ENCODE measurements at places on chromosomes 5 and 9.

DNA sequence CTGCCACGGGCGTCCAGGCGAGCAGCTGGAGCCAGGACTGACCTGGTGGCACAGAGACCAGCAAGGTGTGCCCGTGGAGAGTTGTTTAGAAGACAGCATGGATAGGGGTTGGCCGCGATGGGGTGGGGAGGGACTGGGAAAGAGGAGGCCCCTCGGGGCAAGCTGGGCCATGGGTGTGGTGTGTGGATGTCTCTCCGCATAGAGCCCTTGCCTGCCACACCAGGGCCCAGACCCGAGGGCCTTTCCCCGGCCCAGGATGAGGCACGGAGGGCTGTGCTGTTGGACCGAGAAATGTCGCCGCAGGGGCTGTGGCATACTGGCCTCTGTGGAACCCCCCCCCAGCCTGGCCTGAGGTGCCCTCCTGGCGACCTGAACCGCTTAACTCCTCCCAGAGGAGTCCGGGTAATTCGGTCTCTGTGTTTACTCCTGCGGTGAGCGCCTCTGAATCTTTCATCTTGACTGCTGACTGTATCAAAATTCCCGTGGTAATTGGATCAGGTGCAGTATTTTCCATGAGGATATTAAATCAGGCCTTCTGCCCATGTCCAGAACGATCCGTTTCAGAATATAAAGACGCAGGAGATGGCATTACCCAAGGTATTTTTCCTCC lies 22.5 kb upstream of the LAMC3 start:
- no peak for DNase-seq

- peak; percentile 92 for DNase-seq
Observed at GRCh38 chr5:82174128-82174918, 103.8 kb downstream of the RPS23 start.

DNA sequence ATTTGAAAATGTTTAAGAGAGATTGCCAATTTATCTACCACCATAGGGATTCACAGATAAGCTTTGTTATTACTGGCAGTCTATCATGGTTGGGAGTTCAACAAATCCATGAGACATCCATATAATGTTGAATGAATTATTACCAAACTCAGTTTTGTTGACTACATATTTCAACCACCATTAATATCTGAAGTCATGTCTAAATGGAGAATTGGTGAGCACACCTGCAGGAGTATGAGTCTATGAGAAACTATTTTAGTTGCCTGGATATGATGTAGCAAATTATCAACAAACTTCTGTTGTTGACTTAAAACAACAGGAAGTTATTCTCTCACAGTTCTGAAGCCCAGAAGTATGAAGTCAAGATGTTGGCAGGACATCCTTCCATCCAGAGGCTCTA lies 126.8 kb upstream of the FBXL7 start:
- DNase-seq: no peak

GRCh38 chr5:80870442-80870841 lies 89.7 kb upstream of the RASGRF2 start:
- peak; percentile 10 for DNase-seq

DNA sequence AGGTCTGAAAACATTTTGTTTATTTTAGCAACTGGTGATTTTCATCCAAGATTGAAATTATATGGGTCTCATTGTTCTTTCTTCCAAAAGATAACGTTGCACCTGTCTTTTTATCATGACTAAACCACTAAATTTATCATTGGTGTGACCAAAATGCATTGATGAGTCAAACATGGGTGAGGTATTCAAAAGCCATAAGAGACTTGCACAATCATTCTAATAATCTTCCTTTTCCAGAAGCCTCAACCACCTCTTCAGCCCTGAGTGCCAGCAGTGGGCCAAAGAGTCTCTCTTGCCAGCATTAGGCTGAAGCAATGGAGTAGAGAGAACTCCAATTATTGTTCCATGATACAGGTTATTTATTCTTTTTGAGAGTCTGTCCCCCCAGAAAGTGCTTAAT lies 198.9 kb downstream of the LURAP1L start:
- DNase-seq: no peak

DNA sequence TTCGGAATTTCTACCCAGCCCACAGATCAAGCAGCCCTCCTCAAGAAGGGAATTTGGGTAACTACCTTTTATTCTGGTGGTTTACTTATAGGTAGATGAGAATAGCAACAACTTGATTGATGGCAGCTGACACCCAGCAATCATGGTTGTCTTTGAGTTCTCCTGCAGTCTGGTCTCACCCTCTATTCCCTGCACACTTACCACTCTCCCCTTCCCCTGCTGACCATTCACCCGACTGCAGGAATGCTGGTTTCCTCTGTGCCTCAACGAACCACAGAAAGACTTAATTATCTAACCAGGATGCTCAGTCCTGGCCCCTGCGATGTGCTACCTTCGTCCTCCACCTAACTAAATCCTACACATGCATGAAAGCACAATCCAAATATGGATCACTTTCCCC lies 243.0 kb downstream of the RFK start:
- no peak for DNase-seq

DNA sequence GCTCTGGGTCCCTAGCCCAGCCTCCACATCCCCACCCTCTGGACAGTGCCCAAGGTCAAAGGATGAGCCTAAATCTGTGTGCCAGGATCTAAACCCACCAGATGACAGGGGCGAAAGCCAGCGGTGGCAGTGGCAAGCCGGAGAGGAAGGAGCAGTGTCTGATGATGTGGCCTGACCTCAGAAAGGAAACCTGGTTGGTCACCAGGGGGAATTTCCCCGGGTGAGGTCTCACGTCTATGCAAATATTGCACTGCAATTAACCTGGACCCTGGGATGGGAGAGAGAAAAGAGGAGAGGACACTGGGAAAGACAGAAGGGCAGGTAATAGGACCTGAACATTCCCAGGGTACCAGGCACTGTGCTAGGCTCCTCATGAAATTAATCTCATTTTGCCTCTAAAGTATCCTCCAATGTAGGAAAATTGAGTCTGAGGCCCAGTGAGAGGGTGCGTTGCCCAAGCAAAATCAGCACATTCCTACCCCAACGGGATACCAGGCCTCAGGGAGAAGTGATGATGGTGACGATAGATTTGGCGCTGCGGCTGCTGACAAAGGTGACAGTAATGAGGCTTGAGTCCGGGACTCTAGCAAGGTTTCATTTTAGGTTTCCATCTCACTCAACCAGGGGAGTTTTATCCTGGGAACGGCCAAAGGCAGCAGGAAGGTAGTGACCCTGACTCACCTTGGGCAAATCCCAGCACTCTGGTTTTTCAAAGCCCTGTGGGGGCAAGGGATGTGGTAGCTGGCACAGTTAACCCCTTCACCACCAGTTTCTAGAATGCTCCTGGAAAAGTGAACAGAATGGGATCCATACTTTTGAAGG lies 13.4 kb upstream of the TNIP1 start:
- no peak for DNase-seq

- DNase-seq: peak; percentile 32
Observed at GRCh38 chr9:15370466-15371447, 51.9 kb upstream of the SNAPC3 start.

GRCh38 chr5:53994148-53994547 lies 316.2 kb downstream of the ARL15 start:
- no peak for DNase-seq

- no peak for DNase-seq
Observed at GRCh38 chr5:138985256-138985655, 110.1 kb upstream of the LRRTM2 start.

DNA sequence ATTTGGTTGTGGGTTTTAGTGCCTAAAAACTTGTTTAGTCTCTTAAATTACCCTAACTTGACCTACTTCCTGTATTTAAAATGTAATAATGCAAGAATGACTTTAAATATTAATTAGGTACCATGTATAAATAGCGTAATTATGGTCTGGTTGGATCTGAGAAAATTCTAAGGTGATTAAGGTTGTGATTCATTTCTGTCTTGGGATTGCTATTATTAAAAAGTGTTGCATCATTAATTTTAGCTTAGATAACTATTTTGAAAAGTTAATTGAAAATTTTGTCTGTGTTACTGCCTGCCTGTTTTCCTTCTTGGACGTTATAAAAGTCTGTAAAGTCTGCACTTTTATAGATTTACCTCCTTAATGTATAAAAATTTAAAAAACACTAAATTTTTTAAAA lies 11.8 kb downstream of the LRRC70 start:
- no peak for DNase-seq

DNA sequence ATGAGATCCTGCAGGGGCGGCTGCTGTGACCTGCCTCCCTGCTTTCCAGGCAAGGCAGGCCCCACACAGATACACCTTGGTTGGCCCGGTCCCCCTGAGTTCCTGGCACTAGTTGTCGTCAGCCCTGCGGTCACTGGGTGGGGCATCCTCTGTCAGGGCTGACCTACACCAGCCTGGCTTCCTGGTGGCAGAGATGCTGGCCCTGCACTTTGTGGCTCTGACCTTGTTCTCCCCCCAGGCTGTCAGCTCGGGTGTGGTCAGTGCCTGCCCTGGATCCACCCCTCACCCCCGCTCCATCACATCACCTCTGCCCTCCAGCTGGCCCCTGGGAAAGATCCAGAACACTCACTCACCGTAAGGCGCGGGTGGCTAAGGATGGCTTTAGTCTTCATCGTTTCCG lies 74.1 kb downstream of the PHF2 start:
- no peak for DNase-seq

- peak; percentile 80 for DNase-seq
Observed at GRCh38 chr5:16736158-16736995, 119.6 kb upstream of the RETREG1 start.

- no peak for DNase-seq
Observed at GRCh38 chr9:81999806-82000205, 11.2 kb downstream of the SPATA31D1 start.

- no peak for DNase-seq
Observed at GRCh38 chr5:126248611-126249010, 174.6 kb upstream of the GRAMD2B start.

DNA sequence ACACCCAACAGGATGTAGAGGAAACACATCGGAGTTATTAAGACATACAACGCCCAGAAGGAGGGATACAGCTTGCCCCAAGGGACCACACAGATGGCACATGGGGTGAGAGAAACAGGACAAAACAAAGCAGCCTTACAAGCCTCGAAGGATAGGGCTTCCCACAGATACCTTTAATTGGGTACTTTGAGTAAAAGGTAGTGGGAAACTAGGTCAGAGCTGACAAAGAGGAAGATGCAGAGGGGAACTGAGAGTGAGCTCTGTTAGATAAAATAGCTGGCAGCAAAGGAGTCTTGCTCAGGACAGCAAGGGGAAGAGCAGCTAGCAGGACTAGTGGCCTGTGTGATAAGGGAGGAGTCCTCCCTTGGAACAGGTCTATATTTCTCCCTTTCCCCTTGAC lies 48.2 kb downstream of the OTP start:
- DNase-seq: peak; percentile 6

- DNase-seq: peak; percentile 37
Observed at GRCh38 chr9:111287127-111287526, 42.9 kb downstream of the OR2K2 start.

- DNase-seq: no peak
Observed at GRCh38 chr5:10743526-10743925, 17.5 kb downstream of the DAP start.

DNA sequence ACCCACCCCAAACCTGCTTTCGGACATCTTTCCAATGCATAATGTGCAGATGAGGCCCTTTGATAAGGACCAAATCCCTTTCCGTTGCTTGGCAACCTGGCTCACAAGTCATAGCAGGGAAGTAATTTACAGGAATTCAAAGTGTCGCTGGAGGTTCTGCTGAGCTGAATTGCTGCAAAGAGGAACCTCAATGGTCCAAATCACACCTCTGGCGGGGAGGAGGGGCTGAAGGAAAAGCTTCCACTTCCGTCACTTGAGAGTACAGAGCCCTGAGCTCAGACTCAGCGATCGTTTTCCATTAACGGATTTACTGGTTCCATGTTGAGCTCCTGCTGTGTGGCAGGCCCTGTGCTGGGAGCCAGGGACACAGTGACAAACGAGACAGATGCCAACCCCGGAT lies 99.3 kb downstream of the KCNIP1 start:
- no peak for DNase-seq

- no peak for DNase-seq
Observed at GRCh38 chr5:1917830-1918487, 35.2 kb upstream of the IRX4 start.

GRCh38 chr5:150781706-150782614 lies 3.4 kb downstream of the SMIM3 start:
- DNase-seq: no peak

GRCh38 chr9:78525986-78526560 lies 229.1 kb downstream of the PSAT1 start:
- no peak for DNase-seq

- DNase-seq: no peak
Observed at GRCh38 chr9:20219437-20219836, 402.9 kb downstream of the MLLT3 start.

DNA sequence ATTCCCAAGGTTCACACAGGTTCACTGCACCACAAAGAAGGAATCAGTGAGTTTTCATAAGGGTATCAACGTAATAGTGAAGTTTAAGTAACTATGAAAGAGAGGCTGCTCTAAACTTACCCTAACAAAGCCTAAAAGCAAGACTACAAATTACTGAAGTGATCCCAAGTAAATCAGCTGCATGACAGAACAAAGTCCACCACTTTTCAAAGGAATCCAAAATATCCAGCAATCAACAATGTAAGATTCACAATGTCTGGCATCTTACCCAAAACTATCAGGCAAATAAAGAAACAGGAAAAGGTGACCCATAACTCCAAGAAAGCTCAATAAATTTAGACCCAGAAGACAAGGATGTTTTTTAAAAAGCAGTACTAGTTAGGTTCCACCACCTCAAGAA lies 70.1 kb downstream of the GNAQ start:
- no peak for DNase-seq

DNA sequence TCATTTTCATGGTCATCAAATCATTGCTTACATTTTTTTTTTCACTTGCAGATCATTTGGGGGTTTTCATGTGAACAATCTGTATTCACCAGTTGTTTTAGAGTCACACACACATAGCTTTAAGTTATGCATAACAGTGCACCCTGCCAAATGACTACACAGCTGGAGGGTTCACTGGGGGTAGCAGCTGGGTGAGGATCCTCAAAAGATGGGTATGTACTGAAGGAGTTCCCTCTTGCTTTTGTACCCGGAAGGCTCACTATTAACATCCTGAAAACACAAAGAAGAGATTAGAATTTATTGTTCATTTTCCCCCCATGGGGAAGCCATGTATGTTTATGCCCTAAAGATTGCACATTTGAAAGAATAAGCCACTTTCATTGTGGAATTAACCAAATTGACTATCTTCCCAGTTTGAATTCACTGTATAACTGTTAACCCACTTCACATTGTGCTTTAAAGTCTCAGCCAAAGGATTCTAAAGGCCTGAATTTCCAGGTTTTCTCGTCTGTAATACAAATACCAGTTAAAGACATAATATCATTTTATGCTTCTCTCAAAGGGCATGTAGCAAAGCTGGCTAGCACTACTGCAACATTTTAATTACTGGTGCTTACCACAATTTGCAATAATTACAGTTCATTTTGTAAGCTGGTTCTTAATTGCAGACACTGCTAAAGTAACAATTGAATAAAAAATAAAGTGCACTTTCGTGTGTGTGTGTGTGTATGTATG lies 466.4 kb upstream of the MEF2C start:
- DNase-seq: no peak

GRCh38 chr5:117803533-117803932 lies 1184.8 kb downstream of the DTWD2 start:
- DNase-seq: no peak
